ENCODE measurements at places on chromosomes 7 and 10.

DNA sequence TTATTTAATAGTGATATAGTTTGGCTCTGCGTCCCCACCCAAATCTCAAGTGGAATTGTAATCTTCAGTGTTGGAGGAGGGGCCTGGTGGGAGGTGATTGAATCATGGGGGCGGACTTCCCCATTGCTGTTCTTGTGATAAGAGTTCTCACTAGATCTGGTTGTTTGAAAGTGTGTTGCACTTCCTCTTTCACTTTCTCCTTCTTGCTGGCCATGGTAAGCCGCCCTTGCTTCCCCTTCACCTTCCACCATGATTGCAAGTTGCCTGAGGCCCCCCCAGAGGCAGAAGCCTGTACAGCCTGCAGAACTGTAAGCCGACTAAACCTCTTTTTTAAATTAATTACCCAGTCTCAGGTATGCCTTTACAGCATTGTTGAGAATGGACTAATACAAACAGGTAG, 101.4 kb downstream of the MTPAP start:
- no peak for DNase-seq

DNA sequence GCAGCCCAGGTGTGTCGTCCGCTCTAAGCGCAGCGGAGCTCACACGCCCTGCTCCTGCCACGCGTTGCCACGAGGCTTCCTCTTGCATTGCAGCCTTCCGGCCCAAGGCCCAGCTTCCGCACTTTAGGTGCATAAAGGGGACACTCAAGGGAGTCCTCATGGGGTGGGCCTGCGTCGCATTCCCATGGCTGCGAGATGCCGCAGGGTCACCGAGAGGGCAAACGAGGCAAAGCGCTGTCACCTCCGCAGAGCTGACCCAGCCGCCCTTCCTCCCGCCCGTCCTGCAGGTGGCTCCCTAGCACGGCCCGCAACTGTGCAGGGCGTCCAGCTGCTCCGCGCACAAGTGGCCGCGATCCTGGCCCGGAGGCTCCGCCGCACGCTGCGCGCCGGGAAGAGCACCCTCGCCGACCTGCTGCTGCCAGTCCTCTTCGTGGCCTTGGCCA, 283.5 kb downstream of the ABCA13 start:
- DNase-seq, result peak; percentile 29

GRCh38 chr10:89001729-89002072, 11.1 kb downstream of the FAS start:
- DNase-seq, result no peak

GRCh38 chr7:109259151-109259550, 689.5 kb downstream of the DNAJB9 start:
- DNase-seq, result peak; percentile 11

DNA sequence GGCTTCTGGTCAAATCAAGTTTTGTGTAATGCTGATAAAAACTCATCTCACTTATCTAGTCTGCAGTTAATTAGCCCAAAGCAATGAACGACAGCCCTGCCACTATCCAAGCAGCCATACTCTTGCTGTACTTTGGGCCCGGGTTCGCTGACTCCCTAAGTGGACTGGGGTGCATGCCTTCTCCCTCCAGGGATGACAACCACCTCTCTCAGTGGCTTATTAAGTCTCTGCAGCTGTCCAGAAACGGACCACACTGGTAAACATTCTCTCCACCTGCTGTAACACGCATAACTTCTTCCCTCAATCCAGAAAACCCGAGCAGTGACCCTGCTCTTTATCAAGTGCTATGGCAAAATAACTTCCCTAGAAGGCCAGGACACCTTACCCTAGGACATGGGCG, 3.9 kb downstream of the FBXW4 start:
- DNase-seq, result no peak

DNA sequence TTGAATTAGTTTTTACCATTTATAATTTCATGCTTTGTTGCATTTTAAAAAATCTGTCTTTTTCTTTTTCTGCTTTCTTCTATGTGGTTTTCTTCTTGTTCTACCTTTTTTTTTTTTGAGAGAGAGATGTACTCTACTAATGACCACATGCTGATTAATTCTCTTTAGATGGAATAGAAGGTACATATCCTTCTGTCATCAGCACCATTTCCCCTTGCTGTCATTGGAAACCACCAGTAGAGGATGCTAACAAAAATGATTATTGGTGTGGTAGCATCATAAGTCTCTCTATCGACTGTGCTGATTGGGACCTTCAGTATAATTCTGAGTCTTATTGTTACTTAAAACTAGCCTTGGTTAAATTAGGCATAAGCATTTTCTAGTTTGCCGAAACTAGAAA, 3.6 kb downstream of the ZEB1 start:
- DNase-seq, result no peak

- DNase-seq, result no peak
Observed at GRCh38 chr7:144481833-144482232, 78.3 kb upstream of the NOBOX start.

- DNase-seq, result no peak
Observed at GRCh38 chr7:114819616-114820362, 102.1 kb upstream of the MDFIC start.

DNA sequence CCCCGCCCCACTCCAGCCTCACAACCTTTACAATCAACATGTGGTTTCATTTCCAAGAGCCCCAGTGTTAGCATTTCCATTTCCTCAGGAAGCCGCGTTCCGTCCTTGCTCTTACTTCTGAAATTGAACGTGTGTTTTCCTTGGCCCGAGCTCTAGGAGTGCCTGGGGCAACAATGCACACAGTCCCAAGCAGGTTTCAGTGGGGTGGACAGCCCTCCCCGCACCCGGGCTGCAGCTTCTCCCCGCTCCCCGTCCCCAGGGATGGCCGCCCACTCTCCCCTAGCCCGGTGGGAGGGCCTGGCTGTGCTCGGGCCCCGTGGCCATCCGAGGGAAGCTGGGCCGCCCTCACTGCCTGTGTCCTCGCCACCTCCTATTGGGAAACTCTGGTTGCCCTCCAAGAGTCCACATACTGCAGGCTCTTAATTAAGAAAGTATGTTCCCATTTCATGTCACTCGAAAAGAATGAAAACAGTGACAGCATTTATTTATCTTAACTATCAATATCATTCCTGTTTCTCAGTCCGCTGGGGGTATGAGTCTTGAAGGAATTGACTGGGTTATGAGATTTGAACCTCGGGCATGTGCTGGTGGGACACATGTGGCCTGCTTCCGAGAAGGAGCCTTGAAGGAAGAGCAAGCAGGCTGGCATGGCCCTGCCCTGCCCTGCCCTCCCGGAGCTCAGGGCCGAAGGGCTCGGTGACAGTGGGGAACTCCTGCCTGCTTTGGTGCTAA, 163.8 kb downstream of the GRK5 start:
- no peak for DNase-seq

DNA sequence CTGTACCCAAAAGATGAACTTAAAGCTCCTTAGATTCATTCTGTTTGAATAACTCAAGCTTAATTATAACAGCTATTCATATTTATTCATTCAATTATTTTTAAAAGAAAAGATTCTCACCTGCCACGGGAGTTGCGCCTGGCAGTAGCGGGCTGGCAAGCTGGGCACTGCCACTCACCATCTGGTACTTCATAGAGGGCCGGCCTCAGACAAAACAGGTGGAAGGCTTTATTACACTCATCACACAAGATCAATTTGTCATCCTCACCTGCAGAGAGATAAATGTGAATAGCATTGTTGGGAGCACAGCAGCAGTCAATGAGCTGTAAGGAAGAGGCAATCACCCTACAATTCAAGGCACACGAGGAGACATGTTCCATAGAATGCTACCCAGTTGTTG, 15.8 kb downstream of the FZD9 start:
- no peak for DNase-seq

- DNase-seq, result no peak
Observed at GRCh38 chr7:81886211-81886764, 116.4 kb upstream of the HGF start.

GRCh38 chr7:1678571-1679325, 8.7 kb downstream of the ELFN1 start:
- DNase-seq, result peak; percentile 6

DNA sequence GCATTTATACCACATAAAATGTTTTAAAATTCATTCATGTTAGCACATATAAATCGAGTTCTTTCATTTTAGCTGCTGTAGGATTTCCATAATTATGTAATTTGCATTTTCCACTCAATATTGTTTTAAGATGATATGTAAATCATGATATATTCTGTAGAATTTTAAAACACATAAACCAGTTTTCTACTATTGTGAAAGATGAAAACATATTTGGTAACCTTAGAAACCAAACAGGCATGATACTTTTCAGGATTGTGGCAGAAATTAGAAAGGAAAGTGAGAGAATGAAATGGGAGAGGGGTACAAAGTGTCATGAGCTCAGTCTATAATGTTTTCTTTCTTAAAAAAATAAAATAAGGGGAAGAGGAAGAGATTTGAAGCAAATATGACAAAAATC, 269.3 kb downstream of the PPP1R3A start:
- DNase-seq, result no peak

Data from iPS-NIHi11 (cell line).